ENCODE measurements at places on chromosomes 2 and 18.

- DNase-seq: no peak
Measured at GRCh38 chr18:66156946-66157687, 406.3 kb downstream of the CDH7 start.

GRCh38 chr2:109375131-109375561, 238.6 kb downstream of the SEPTIN10 start:
- DNase-seq: no peak

GRCh38 chr18:22470248-22471235, 52.8 kb upstream of the CTAGE1 start:
- DNase-seq: no peak

GRCh38 chr2:63737081-63737751, 104.5 kb upstream of the UGP2 start:
- DNase-seq: no peak

- DNase-seq: no peak
Measured at GRCh38 chr18:13809043-13809430, 14.9 kb upstream of the MC5R start.

DNA sequence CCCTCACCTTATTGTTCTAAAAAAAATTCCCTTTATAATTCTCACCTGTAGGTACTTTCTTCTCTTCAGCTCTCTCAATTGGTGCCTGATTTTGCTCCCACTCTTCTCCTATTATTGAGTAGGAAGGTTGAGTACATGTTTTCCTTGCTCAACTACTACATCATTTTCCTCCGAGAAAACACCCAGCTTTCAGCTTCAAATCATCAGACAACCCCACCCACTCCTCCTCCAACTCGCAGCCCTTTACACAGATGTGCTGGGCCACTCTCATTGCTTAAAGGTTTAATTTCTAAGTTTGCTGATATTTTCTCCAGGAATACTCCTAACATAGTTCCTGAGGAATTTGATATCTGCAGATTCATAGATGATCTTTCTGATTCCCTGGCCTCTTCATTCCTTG, 734.4 kb upstream of the ZEB2 start:
- no peak for DNase-seq

GRCh38 chr2:190533968-190534309, 583 bp downstream of the NEMP2 start:
- no peak for DNase-seq

GRCh38 chr2:237482485-237482884, 4.6 kb upstream of the MLPH start:
- DNase-seq: peak; percentile 55

GRCh38 chr2:152558158-152558984, 158.9 kb downstream of the PRPF40A start:
- DNase-seq: no peak

- no peak for DNase-seq
Measured at GRCh38 chr2:19228715-19229114, 129.7 kb downstream of the OSR1 start.

DNA sequence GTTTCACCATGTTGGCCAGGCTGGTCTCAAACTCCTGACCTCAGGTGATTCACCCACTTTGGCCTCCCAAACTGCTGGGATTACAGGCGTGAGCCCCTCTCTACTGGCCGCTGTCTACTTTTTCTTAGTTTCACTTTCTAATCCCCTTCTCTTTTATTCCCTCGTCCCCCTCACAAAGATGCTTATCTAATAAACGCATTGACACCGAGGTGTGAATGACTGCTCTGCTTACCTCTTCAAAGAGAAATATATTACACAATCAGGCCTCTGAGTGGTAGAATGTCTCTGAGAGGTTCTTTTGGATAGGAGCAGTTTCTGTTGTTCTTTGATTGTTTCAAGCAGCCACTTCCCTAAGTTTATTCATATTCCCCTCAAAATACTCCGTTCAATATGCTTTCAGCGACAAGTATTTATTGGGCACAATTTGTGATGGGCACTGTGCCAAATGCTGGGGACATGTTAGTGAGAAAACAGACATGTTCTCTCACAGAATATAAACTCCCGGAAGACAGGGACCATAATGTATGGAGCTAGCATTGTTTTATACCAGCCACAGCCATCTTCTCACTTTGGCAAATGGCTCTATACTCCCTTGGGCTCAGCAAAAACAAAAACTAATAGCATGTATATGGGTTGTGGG, 34.7 kb upstream of the RAPH1 start:
- no peak for DNase-seq

DNA sequence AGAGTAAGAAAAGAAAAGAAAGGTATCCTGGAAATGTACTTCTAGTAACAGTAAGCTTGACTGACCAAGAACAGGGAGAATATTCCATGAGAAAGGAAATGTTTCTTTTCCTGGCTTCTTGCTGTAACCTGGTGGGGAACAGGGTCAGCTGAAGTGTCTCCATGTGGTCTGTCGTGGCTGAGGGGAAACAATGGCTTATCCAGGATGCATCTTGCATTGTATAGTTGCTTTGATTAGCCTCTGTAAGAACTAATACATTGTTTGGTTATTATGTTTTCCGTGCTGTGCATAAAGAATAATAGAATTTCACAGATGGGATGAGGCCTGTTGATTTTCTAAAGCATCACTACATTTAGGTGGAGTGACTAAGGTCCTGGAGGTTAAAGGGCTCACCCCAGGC, 4.9 kb downstream of the CREG2 start:
- no peak for DNase-seq

DNA sequence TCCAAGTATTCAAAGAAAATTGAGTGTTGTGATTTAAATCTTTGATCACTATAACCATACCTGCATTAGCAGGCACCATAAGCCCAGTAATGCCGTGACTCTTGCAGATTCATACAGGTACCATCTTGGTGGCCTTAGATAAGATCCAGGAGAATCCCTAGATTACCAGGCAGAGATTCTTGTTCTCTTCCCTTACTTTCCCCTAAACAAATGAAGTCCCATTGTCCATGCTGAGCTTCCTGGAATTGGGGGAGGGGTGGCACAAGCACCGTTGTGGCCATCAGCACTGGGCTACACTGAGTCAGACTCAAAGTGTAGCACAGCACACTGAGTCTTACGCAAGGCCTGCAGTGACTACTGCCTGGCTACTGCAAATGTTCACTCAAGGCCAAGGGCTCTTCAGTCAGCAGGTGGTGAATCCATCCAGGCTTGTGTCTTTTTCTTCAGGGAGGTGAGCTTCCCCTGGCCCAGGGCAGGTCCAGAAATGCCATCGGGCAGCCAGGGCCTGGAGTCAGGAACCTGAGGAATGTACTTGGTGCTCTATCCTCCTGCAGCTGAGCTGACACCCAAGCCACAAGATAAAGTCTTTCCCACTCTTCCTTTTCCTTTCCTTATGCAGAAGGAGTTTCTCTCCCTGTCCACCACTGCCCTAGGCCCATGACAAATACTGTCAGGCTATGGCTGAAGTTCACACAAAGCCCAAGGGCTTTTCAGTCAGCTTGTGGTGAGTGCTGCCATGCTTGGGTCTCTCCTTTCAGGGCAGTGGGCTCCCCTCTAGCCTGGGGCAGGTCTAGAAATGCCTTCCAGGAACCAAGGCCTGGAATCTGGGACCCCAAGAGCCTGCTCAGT, 52.6 kb downstream of the CD28 start:
- DNase-seq: no peak

GRCh38 chr2:59440491-59440890, 1113.0 kb downstream of the BCL11A start:
- no peak for DNase-seq

DNA sequence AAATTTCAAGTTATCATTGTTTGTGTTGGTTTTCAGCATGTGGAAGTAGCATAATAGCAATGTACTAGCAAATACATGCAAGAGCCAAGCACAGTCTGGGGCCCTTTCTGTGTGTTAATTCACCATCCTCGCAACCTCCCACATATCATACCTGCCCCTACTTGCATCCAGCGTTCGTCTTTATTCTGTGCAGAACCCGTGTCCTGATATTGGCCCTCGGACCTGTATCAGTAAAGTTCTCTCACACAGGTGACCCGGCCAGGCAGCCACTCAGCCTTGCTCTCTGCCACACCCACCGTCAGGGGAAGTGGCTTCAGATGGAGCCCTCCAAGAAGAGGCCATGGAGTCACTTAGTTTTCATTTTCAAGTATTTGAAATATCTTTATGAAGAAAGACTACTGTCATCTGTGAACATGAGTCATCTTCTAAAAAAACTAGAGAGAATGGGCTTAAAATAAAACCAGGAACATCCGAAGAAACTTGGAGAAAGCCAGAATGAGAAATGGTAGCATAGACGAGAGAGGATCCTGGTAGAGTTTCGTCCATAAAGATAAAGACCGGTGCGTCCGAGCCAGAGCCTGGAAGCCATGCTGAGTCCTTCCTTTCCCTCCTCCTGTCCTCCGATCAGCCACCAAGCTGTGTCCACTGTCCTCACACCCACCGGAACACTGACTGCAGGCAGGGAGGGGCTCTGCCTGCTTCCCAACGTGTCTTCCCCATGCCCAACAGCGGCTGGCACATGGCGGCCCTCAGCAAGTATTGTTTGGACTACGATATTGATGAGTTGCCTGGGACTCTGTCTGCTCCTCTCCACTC, 57.3 kb upstream of the RPL31 start:
- DNase-seq: no peak

DNA sequence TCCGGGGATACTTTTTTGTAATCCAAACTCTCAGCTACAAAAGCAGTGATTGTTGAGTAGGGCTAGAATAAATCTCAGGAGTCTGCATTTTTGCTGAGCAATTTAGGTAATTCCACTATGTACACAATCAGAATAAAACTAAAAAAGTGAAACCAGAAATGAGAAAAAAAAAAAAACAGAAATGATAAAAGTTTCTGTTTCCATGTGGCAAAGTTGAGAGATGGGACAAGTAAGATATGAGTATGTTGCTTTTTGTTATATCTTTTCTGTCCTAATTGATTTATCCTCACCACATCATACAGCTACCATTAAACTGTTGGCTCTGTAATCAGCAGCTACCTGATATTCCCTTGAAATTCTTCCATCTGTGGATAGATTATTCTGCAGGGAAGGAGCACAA, 92.7 kb downstream of the VWC2L start:
- no peak for DNase-seq

DNA sequence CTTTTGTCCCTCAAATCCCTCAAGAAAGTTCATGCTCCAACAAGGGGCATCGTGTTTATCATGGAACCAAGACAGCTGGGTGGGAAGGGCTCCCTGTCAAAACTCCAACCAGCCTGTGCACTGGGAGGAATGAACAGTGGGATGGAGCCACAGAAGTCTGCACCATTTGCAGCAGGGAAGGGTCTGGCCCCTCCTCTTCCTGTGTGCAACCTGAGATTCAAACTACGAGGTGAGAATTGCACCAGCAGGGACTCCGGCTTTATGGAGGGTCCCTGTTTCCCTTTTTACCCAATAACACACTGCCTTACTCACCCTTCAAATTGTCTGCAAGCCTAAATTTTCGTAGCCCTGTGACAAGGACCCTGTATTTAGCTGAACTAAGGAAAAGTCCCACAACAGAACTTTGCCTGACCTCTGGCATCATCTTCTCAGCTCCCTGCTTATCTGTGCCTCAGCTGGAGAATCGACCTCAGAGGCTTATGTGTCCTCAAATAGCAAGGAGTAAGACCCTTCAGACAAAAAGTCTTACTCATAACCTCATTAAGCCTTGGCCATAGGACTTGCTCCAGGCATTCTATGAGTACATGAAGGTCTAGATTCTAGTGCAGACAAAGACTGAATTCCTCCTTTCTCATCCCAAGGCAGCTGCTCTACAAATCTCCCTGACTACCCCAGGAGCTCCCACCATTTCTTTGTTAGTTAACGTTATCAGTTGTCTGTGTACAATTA, 178.3 kb upstream of the SERPINE2 start:
- no peak for DNase-seq

DNA sequence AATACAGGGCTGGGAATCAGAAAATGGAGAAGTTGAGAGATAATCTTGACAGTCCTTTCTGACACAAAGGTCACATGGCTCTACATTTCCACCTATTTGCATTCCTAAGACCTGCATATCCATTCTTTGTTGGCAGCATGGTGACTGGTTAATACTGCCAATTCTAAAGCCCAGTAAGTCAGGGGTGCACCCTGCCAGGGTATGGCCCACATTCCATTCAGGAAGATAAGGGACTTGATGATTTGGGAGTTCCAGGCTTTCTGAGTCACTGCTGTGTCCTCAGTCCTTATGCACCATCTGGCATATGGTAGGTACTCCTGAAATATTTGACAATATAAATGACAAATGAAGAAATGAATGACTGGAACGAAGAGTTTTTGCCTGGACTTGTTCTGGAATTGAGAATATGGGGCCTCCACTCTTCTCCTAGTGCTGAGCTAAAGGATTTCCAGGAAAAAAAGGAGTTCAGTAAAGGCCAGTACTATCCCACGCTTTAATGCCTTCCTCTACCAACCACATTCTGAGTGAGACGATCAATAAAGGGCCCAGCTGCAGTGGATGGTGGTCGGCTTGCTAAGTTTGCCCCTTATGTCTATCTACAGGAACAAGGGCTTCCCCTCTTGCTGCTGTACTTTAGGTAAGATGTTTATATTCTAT, 31.7 kb upstream of the EIF2AK3 start:
- no peak for DNase-seq

DNA sequence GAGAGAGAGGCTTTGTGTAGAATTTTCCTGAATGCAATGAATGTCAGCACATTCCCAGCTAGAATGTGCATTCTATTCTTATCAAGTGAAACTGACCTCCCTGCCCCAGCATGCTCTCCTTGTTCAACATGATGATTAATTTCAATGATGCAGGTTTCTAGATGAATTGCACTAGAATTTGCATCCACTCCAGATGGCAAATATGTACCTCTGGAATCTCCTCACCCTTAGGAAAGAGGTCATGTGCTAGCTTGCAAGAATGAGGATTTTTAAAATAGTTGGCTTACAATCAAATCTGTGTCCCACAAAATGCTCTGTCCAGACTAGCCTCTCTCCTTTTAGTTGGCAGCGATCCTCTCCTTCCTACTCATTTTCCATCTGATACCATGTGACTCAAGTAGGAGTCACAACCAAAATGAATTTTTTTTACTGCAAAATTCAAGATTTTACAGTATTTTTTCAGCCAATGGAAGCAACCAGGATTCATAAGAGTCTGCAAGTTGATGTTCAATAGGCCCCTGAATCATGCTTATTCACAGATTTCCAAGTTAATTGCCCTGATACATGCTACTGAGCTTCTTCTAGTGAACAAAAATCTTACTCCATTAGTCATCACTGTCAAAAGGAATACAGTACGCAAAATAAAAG, 21.0 kb upstream of the STAT4 start:
- DNase-seq: no peak

DNA sequence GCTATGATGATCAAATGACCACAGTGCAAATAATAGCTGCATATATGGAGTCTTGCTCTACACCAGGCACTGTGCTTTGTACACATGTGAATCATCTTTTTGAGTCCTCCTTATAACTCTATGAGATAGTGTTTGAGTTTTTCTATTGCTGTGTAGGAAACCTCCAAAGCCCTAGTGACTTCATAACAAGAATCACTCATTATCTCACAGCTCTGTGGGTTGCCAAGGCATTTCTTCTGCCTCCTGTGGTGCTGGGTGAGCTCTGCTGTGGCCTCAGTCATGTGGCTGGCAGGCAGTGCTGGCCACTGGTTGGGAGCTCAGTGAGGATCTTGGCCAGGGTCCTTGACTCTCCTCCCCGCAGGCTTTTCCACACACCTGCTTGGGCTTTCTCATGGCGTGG, 153.4 kb downstream of the CAPN13 start:
- no peak for DNase-seq

Measured in erythroblast (primary cell).